ENCODE measurements at places on chromosomes 1 and 21.
A peak's percentile ranks its signal among the peaks of the same experiment; 100 is the strongest.

GRCh38 chr1:181139631-181140061, 51.1 kb downstream of the IER5 start:
- no peak for DNase-seq

- DNase-seq: no peak
Observed at GRCh38 chr1:108817016-108817415, 39.9 kb downstream of the AKNAD1 start.

- peak; percentile 42 for DNase-seq
Observed at GRCh38 chr1:224317383-224318045, 12.5 kb downstream of the NVL start.

DNA sequence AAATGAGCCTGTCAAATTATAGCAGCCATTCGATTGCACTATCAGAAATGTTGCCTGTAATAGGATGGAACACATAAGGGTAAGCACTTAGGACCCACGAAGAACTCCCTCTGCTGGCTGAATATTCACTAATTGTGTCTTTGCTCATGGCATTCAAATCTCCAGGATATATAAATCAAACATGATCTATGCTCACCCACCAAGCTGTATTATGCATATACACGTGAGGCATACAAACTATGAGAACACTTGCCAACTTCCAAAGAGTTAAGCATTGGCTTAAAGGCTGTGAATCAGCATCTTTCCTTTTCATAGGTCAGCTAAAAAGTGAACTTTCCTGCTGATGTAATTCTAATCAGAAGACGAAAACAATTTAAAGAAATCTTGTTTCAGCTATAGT, 34.5 kb downstream of the TMPRSS15 start:
- no peak for DNase-seq

- DNase-seq: no peak
Observed at GRCh38 chr1:29237129-29237821, 953 bp downstream of the PTPRU start.

DNA sequence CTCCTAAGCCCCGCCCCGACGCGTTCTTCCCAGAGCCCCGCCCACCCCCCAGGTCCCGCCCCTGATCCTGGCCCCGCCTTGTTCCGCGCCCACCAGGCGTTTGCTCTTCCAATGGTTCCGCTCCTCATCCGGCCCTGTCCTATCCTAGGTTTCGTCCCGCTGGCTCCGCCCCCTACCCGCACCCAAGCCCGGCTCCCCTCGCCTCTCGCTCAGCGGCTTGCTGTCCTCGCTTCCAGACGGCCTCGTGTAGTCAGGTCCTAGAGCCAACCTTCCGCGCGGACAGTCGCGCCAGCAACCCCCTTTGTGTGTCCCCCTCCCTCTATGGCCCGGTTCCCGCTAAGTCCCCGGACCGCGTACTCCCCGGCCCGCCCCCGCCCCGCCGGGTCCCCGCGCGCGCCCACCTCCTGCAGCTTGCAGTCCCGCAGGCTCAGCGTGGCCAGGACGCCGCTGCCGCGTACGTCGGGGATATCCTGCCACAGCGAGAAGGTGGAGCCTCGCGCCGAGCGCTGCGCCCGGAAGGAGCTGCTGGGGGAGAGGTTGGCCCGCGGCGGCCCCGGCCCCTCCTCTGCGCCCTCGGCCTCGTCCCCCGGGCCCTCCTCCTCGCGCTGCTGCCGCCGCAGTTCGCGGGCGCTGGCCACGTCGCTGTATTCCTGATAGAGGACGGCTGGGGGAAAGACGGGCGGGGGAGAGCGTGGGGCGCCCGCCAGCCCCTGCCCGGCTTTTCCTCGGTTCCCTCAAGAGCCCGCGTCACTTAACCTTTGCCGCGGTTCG, 5.7 kb downstream of the ARHGEF19 start:
- DNase-seq: peak; percentile 99

DNA sequence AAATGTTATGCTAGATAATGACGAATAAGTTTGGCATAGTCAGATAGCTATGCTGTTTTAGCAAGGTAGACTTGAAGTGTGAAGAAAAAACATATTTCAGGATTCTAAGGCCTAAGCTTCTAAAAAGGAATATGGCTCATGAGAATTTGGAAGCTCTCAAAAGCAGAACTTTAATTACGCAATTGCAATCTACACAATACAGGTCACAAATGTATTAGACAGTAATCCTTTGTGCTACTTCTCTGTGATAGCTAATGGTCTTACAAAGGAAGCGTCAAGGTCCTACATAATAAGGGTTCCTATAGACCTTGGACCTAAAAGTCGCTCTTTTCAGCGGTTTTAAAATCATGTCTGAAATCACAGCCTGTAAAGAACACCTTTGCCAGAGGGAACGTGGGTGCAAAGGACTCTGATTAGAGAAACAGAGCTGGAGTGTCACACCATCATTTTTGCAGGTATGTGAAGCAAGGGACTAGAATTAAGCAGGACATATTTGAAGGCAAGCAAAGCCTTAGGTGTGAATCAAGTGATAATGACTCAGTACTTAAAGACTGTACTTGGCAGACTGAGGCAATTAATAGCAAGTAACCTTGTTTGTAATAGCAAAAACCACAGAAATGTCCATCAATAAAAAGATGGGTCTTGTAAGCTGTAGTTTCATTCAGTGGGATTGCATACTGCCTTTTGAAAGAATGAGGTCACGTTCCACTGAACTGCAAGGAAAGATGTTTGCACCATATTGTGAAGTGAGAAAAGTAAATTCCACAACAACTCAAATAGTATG, 420.2 kb downstream of the KCTD3 start:
- DNase-seq: no peak

DNA sequence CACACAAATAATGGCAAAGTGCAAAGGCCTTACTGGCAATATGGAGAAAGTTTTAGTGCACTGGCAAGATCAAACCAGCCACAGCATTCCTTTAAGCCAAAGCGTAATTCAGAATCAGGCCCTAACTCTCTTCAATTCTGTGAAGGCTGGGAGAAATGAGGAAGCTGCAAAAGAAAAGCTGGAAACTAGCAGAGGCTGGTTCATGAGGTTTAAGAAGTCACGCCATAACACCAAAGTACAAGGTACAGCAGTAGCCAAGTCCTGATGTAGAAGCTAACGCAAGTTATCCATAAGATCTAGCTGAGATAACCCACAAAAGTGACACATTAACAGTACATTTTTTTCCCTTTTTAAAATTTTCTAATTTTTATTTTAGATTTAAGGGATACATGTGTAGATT, 57.1 kb downstream of the SLC27A3 start:
- no peak for DNase-seq

DNA sequence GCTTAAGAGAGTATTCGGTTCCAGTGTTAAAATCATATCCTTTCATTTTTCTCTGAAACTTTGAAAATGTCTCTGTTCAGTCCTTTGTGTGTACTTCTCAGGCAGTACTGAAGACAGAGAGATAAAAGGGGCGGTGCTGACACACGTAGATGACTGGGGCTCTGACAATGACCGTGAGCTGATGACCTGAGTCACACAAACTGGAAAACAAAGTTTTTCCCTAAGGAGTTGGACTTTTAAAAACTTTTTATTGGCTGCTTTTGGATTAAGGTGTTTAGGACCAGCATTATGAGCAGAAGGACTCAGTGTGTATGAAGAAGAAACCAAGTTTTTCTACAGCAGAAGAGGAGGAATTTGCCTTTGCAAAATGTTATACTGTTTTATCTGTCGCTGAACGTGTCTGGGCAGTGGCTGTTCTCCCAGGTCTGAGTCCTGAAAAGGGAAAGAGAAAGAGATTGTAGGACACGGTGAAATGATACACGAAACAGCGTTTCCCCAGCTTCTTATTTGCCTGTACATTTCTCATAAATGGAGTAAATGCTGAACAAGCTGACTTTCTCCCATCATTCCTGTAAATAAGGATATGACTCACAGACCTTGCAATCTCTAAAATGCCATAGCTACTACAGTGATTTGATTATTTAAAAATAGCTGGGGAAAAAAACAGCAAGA, 51.5 kb downstream of the MAP3K7CL start:
- no peak for DNase-seq

DNA sequence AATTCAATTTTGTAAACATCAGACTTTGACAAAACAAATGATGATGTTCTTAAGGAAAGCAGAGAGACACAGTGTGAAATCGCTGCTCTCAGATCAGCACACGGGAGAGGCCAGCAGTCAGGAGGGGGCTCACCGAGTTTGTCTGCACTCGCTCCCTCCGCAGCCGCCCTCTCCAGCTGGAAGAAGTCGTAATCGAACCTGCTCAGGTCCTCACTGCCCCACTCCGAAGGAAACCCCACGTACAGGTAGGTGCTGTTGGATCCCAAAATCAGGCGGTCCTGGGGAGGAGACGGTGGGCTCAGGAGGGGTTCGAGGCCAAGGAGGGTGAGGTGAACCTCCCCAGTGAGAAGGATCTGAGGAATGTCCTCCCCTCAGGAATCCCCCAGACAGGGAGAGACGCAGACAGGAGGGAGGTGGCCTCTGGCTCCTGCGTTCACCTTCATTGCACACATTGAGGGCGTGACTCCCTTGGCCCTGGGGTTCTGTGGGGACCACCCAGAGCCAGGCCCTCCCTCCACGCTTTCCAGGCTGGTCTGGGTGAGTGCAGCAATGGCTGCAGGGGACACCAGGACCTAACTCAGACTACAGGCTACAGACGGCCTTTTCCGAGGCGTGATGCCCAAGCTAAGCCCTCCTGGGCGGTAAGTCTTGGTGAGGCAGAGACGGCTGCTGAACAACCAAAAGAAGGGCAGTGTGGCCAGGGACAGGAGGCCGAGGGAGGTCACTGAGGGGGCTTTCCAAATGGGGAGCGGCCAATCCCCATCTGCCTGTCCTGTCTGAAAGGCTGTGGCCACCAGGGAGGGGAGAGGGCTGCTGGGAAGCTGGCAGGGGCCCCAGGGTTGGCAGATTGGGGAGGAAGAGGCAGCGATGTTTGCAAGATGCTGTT, 65.5 kb downstream of the SCCPDH start:
- no peak for DNase-seq

- DNase-seq: no peak
Observed at GRCh38 chr1:58596631-58597052, 19.6 kb upstream of the TACSTD2 start.

GRCh38 chr21:37337831-37338230, 28.7 kb upstream of the DYRK1A start:
- DNase-seq: no peak

- DNase-seq: peak; percentile 75
Observed at GRCh38 chr1:223712194-223712849, at the start of gene CAPN2. TSS of gene CAPN2 (plus strand) at chr1:223712539. CDS start at chr1:223712641, 102 bp downstream.

GRCh38 chr21:21508859-21509258, 510.6 kb downstream of the NCAM2 start:
- no peak for DNase-seq

DNA sequence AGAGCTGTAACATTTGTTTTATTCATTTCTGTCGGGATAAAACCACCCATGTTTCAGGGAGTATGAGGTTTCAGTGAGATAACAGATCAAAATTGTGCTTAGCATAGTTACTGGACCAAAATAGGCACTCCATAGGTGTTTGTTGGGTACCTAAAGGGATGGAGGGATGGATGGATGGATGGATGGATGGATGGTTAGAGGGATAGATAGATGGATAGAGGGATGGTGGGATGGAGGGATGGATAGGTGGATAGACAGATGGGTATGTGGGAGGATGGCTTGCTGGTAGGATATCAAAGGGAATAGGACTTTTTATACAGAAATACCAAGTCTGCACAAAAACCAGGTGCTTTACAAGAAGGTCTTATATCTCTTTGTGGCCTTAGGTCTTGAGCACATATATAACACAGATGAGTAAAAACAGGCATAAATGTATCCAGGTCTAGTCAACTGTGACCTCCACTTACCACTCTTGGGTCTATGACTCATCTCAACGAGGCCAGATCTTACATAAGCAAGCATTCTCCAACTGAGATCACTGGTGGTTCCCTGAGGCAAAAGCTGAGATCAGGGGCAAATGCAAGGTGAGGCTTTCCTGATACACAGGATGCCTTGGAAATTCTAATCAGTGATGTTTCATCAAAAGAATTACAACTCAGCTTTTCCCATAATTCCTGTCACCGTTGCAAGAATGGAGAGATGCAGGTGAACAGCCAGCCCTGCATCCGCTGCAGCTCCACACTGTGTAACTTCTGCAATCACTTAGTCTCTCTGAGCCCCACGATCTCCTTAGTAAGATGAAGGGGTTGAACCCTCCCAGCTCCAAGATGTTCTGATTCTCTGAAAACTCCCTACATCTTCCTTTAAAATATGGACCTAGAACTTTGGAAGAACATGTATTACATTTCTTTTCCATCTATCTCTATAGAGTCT, 32.0 kb downstream of the PTAFR start:
- no peak for DNase-seq

GRCh38 chr1:32972814-32973428, 8.3 kb upstream of the RNF19B start:
- peak; percentile 83 for DNase-seq

GRCh38 chr1:185315445-185316071, 1.5 kb downstream of the IVNS1ABP start:
- no peak for DNase-seq

DNA sequence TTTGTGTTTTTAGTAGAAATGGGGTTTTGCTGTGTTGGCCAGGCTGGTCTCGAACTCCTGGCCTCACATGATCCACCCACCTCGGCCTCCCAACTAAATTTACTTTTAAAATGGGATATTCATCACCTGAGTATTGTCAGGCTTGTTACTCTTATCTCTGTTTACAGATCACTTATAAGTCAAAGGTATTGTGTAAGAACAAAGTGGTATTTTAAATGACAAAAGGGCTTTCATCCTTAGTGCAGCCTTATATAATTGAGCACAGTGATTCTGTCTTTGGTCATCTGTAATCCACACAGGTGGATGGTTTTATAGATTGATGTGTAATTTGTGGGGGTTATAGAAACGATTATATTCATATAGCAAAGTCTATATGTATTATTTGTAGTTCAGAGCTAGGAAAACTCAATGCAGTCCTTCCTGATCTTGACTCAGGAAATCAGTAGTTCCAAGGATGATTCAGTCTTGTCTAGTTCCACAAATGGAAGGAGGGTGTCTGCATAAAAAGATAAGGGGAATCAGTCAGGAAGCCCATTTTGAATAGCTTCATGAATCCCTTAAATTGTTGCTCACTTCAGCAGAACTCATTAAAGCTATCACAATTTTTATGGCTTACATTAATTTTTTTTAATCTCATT, 34.6 kb downstream of the STXBP3 start:
- no peak for DNase-seq

GRCh38 chr1:61238359-61238665, 156.0 kb downstream of the NFIA start:
- DNase-seq: no peak

DNA sequence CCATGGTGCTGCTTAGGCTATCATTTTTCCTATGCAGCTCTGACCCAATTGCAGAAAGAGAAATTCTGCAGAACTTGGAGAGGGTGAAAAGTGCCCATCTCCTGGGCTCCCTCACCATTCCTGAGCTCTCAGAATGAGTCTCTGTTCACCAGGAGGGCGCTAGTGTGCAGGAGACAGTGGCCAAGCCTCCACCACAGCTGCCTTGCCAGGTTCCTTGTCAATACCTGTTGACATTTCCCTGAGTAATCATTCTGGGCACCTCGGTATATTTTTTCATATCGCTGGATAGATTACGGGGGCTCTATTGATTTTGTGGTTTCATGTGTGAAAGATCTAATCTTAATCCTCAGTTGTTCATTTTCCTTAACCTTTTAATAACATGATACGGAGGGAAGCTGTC, 13.0 kb upstream of the C8B start:
- DNase-seq: no peak

GRCh38 chr1:246383239-246383589, 123.9 kb downstream of the SMYD3 start:
- no peak for DNase-seq
